ENCODE measurements at places on chromosomes 1 and 21.

DNA sequence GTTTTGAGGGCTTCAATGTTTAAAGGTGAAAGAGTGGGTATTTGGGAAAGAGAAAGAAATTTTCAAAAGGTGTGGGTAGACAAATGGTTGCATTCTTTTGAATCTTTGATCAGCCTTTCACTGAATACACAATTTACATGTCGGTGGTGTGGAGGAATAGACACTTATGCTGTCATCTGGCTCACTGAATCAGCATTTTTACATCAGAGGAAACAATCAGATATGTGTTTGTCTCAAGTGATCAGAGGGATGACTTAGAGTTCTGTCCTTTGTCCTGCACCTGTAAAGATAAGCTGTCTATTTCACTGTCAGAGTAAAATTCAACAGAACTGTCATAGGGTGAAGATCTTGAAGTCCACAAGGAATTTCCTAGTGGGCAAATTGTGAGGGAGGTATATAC, 170.9 kb upstream of the USP25 start:
- no peak for DNase-seq

DNA sequence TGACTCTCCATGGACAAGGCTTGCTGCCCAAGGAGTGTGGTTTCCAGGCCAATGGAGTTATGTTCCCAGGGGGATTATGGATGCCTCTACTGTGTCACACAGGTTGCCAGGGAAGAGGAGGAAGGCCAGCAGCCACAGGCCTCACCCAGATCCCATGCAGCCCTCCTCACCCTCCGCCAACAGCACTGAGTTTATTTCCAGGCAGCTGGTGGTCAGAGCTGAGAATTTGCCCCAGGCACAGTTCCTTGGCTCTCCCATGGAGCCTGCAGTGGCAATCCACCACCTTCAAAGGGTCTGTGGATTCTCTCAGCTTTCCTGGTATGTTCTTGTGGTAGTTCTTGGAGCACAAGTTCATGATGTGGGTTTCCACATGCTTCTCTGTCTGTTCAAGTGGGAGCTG, 79.2 kb downstream of the NTNG1 start:
- DNase-seq = no peak

- no peak for DNase-seq
Observed at GRCh38 chr1:215744419-215744818, 177.3 kb downstream of the KCTD3 start.

DNA sequence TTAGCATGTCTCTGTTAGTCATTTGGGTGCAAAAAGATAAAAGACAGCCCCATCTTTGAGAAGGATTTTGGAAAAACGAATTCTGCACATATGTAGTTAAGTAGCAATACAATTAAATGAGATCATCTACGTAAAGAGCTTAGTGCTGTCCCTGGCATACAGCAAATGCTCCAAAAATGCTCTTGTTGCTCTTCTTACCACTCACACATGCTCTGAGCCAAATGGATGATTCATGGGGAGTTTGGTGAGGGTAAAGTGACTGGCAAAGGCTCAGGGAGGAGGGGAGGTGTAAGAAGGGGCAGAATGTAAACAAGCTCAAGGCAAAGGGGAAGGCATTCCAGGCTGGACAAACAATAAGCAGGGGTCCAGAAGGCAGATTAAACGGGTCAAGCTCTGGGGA, 191.9 kb downstream of the AK5 start:
- DNase-seq = no peak

DNA sequence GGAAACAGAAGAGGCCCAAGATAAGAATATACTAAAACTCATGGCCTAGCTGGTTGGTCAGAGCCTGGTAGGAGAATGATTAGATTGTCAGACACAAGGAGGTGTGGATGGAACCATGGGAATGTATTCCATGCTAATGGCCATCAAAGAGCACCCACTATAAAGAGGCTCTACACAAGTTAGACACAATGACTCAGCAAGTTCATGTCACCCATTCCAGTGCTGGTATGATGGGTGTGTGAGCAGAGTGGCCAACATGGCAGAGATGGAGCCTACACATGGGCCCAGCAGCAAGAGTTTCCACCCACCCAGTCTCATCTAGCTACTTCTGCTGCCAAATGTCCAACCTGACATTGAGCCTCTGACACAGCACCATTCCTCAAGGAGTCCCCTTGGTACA, 97.5 kb upstream of the COG2 start:
- no peak for DNase-seq

- DNase-seq = no peak
Observed at GRCh38 chr1:32496127-32496526, 31.3 kb downstream of the ZBTB8B start.

DNA sequence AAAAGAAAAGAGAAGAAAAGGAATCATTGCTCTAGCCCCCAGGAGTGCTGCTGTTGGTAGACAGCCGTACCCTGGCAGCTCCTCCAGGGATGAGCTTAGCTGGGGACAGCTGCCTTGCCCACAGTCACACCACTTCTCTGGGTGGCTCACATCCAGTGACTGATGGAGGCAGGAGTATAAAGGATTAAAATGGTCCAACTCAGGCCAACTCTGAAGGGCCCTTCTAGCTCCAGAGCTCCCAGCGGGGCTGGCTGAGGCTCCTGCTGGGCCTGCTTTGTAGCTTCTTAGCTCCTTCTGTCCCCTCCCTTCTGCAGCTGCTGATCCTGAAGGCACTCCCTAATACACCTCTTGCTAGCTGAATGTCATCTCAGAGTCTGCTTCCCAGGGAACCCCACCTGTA, 4.4 kb downstream of the CITED4 start:
- no peak for DNase-seq

- DNase-seq = no peak
Observed at GRCh38 chr1:186849826-186850225, 21.1 kb downstream of the PLA2G4A start.

DNA sequence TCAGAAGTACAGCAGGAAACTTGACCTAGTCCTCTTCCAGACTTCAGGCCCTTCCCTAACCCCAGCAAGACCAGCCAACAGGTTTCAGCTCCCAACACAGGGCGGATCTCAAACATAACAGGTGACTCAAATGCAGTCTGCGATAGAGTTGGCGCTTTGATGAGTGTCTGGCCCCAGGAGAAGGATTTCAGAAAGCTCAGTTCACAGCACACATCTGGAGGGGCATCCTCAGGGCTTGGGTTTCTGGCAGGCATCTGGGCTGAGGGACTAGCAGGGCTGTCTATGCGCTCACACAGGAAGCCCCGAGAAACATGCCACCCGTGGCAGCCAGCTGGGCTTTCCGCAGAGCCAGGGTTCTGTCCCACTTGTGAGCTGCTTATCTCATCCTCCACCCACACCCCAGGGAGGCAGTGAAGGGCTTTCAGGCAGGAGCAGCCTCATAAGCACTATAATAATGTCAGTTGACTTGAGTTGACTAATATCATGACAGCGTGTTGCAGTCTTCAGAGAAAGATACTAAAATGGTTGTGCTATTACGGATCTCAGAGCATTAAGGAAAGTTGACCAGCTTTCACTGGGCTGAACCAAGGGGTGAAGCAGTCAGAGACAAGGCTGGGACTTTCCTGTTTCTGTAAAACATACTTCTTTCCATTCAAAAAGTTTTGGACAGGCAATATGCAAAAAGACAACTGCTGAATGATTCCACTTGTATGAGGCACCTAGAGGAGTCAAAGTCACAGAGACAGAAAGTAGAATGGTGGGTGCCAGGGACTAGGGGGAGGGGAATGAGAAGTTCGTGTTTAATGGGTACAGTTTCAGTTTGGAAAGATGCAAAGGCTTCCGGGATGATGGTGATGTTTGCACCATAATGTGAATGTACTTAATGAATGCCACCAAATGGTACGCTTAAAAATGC, 233.0 kb upstream of the IRF2BP2 start:
- no peak for DNase-seq

DNA sequence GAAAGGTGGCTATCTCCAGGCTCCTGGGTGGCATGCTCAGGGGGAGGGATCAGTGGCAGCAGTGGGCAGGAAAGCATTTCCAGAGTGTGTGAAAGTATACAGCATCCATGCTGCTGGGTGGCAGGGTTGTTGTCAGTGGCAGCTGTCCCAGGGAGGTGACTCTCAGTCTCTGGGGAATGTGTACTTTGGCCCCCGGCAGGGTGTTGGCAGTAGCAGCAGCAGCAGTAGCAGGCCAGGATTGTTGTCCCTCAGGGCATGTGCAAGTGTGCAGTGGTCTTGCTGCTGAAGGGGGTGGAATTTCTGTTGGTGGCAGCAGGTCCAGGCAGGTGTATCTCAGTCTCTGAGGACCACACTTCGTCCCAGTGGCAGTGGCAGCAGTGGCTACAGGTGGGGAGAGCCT, 71.7 kb upstream of the GUCA2B start:
- DNase-seq = no peak
